ENCODE measurements at places on chromosomes 11 and 22. TPM values are rescaled to one million over a fixed set of nuclear protein-coding genes. Genes with fewer than 3 reads are reported as not detected.

GRCh38 chr22:26481694-26482093 is 1.9 kb downstream of the HPS4 start:
- DNase-seq: no peak

GRCh38 chr11:131499199-131499598 is 128.8 kb downstream of the NTM start:
- DNase-seq: no peak

DNA sequence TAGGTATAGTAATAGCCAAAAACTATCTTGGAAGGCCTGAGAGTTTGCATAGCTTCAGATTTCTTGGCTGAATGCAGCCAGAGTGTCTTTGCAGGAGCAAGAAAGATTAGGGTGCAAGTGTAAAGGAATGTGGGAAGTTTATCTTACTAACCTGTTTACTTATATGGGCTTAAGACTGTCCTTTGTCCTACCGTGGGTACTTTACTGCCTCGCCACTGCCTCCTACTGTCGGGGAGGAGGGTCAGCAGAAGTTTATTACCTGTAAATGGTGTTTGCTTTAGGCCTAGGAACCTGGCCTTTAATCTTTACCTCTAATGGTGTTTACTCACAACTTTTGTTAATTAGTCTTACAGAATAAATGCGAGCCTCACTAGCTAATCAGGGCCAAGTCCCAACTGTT is 633.8 kb downstream of the DLG2 start:
- DNase-seq: no peak

- DNase-seq: no peak
These were observed 2.8 kb upstream of the CRACR2B start for GRCh38 chr11:824942-825341.

DNA sequence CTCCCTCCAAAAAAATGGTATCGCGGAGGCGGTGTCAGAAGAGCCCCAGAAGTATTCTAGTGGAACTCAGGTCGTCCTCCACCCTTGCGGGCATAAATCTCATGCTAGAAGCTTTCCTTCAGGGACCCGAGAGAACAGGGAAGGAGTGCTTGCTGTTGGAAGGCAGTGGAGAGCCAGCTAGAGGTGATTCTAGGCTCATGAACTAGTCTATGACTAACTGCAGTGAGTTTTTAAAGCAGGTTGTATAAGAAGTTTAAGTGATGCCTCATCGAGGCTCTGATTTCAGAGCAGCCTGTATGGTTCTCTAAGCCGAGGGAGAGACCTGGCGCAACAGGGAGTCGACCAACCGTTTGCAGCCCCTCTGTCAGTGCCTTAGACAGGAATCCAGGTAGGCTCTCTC is 85.7 kb downstream of the TBC1D22A start:
- no peak for DNase-seq

DNA sequence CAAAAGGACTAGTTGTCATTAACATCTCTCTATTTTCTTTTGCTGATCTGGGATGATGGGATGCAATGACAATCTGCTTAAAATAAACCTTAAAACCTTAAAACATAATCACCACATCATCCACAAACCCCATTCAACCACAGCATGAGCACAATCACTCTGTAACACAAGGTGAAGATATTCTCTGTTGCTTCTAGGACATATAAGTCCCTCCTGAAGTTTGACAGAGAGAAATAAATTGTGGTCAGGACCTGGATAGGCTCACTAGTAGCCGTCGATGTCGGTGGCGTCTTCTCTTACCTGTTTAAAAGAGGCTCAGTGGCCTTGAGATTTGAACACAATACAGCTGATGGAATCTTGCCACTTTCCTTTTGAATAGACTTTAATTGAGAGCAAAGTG is 47.9 kb downstream of the WT1 start:
- DNase-seq: peak; percentile 16

GRCh38 chr11:88420165-88420791 is 82.7 kb upstream of the CTSC start:
- DNase-seq: peak; percentile 19

DNA sequence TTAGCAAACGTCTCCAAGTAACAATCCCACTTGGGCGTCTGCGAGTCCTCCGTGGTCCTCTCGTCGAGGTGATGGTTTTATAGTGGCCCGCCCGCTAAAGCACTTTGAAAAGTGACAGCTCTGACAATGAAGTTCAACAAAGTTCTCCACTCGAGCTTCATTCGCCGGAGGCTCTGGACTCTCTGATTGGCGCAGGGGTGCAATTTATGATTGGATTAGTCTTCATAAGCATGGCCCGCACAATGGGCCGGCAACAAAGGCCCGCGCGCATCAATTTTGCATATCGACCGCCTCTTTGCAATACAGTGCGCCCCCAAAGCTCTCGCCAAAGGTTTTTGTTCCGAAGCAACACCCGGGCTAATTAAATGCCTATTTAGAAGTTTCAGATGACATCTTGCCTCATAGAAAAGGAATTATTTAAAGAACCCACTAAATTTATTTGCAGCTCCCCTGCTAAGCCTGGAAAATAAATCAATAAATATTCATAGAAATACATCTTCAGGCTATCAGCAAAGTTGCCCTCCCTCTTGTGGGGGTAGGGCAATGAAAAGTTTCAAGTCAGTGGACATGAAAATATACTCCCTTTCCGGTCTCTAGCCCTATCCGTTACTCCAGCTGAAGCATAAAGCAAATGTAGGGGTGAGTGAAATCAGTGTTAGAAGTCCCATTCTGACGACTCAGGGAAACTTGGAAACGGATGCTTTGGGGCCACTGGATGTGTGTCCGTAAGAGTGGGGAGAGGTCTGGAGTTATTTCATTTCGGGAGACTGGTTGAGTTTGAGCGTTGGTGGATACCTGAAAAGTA is at the start of gene DBX1:
Gene DBX1 (minus strand): TSS at position 51 of the 805 bp plus-strand sequence. CDS start 151 bp downstream, outside the sequence.
- DNase-seq: no peak

DNA sequence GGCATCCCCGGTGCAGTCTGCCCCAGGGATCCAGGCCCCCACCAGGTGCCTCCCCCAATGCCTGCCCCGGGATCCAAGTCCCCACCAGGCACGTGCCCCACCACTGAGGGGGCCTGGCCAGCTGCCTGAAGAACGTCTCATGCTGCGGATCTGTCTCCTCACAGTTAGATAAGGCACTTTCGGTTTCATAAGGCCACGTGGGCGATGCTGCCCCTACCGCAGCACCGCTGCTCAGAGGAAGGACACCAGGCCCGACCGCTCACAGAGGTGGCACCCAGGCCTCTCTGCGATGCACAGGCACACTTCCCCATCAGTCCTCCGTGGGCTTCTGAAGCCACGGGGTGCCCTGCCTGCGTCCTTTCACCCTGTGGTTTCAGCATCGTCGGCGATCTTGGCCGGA is 68.1 kb upstream of the BID start:
- no peak for DNase-seq

The RPUSD4 gene
- 47.5 TPM for polyA plus RNA-seq

The UBASH3B gene
- not detected for polyA plus RNA-seq

The MRGPRE gene
- not detected for polyA plus RNA-seq

The SNX32 gene
- not detected for polyA plus RNA-seq

The SCN3B gene
- 0.15 TPM for polyA plus RNA-seq
